ENCODE measurements at places on chromosomes 7 and 10.
A peak's percentile ranks its signal among the peaks of the same experiment; 100 is the strongest.

DNA sequence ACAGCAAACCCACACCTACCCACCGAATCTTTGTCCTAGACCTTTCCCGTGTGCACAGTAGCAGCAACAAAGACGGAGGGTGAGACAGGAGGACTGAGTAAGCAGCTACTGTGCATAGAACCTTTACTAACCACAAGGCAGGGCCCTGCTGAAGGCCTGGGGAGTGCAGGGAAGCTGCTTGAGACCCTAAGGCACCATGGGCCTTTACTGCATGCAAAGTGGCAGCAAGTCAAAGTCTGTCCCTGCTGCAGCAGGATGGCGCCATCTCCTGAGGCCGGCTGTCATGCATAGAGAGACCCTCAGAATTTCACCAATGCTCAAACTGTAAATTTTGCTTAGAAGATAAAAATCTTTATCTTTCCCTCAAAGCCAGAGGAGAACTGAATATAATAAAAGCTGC, 610.5 kb downstream of the ACTR3B start:
- no peak for DNase-seq

- peak; percentile 35 for DNase-seq
These were observed 6.0 kb downstream of the ADD3 start for GRCh38 chr10:110013630-110014293.

DNA sequence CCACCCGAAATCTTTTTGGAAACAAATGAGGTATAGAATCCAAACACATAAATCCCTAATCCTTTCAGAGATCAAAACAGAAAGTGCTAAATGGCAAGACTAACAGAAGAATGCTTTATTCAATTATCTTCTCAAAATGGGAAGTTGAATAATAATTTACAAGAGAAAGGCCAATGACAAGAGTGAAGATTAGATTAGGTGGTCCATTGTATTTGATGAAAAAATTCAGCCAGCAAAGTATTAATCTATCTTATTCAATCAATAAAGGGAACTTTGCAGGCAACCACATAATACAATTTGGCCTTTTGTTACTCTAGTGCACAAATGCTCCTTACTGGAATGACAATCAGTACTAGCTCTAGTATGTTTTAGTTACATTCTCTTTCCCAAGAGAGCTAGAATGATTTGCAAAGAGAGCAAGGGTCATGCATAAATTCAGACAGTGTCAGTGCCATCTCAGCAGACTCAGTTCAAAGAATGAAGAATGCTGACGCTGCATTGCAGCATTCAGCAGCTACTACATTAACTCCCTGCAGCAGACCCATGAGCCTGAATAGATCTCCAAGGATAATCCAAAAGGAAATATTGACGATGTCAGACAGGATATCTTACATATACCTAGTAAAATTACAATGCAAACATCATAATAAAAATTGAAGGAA, 131.8 kb downstream of the ANK3 start:
- DNase-seq = no peak

DNA sequence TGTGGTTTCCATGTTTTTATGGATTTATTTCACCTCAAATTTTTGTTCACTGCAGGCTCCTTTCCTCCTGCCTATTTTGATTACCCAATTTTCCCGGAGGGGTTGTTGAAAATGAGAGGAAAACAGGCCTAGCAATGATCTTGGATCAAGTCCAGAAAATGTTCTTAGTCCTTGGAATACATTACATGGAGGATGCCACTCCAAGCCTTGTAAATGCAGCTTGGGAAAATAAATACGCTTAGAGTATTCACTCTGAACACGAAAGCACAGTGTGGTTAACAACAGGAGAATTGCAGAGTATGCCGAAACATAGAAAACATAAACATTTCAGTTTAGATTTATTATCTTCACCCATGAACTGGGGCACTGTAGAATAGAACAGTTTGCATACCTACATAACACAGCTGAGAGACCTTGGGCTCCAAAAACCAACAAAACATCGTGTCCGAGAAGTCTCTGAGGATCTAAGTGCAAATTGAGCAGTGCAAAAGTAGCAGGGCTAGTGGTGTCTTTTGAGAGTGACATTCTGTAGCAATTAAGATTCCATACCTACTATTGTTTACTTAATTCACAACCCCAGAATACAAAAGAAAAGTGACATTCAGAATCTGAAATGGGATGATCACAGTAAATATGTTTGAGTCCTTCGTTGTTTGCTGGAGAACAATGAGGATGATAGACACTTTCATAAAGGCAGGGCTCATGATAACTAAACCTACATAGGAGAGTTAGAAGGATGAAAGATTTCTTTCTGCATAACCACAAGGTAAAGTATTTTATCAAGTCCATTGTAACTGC, 7.6 kb upstream of the CD36 start:
- DNase-seq = peak; percentile 26

DNA sequence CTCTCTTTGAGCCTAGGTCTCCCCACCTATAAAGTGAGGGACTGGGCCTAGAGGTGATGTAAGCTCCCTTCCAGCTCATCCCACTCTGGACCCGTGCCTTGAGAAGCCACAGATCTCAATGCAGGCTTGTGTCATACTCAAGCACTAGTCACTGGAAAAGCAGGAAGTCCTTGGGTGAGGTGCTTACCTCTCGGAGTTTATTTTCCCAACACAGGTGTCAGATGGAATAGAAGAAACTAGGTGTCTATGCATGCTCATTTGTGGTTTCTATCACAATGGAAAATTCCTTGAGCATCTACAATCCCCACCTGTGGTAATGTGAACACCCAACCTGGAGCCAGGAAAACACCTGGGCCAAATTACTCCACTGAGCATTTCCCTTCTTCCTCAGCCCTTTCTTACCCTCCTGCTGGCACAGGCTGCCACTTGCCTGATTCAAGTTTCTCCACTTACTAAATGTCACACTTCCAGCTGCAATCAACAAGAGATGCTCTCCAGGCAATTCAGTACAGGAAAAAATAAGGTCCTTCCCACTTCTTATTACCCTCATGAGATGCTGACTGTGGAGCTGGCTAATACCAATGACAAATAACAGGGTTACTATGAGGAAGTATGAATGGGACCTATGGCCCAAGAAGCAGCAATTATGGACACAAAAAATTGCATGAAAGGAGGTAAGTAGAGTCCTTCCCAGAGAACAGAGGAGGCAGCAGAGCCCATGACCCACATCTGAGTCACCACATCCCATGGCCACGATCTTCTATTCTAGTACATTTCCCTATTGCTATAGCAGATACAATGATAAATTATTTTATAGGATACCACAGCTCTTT, 13.1 kb downstream of the LSM5 start:
- DNase-seq = no peak

- DNase-seq = no peak
These were observed 4.5 kb upstream of the HKDC1 start for GRCh38 chr10:69215405-69216171.

DNA sequence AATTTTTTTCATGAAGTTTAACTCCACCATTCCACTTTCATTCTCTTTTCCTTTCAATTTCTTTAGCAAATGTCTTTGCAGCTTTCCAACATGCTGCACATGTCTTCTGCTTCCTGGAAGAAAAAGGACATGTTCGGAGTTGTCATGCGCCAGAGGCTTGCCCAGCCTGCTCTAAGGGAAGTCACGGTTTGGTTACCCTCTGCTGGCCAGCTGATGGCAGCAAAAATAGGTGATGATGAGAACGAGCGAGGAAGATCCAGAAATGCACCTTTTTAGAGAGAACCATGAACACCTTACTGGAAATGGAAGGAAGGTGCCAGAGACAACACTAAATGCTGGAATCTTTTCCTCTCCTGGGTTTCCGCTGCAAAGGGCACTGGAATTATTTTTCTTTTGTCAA, 4.9 kb upstream of the ZSCAN21 start:
- DNase-seq = no peak

GRCh38 chr7:1915956-1916600, 246.0 kb downstream of the ELFN1 start:
- no peak for DNase-seq

GRCh38 chr10:72736176-72736827, 44.4 kb downstream of the MCU start:
- peak; percentile 17 for DNase-seq

DNA sequence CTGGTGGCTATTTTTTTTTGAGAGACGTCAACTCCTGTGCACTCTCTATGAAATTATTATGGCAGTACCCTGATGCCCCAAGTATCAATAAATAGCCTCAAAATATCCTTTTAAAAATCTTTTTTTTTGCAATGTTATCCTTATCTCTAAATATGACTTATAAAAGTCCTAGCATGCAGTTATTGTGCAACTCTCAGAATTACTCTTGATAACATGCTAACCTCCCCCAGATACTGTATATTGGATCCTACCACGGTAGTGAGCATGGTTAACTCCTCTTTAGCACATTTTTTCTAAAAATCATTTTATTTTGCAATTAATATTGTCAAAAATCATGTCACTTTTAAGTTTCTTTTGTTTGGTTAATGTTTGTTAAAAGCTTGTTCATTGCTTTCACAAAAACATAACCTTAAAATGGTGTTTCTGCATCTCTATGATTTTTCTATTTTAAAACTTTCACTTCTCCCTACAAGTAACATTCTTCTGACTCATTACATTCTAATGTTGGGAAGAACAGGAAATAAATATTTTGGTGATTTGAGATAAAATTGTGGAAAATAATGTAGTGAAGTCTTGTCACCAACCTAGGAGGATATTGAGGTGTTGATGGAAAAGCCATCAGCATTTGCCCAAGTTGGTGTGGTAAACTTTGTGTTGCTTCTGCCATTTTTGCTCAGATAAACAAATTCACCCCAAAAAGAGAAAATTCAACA, 42.1 kb upstream of the ADRA2A start:
- no peak for DNase-seq

DNA sequence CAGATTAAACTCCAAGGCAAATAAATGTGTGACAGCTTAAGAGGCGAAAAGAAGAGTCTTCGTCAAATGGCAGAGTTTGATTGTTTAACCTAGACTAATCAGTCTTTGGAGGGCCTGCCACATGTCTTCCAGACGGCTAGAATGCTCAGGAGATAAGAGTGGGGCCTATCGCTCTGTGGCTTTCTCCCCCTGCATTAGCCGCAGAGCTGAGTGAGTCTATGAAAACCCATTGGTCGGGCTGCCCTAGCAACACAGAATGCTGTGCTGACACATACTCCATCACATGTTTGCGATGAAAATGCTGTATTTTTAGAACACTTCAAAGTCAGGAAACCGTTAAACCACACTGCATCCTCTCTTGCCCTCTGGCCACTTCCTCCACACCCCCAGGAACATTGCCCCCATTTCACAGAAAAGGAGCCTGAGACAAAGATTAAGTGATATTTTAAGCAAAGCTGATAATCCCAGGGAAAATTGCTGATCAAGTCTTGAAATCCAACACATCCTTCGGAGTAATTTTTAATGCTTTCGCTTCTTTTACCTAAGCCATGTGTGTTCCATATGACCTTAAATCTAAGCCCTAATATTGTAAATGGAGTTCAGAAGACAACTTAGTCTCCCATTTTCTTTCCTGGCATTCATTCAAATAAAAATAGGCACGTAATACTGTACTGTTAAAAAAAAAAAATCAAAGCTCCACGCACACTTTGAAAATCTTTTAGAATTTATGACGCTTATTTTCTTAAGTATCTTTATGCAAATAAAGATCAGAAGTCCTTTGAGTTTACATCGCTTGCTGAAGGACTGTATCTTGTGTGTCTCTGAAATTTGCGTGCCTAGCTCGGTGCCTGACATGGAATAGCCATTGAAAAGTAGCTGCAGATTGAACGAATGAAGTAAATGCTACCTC, 161.2 kb downstream of the CELF2 start:
- no peak for DNase-seq

DNA sequence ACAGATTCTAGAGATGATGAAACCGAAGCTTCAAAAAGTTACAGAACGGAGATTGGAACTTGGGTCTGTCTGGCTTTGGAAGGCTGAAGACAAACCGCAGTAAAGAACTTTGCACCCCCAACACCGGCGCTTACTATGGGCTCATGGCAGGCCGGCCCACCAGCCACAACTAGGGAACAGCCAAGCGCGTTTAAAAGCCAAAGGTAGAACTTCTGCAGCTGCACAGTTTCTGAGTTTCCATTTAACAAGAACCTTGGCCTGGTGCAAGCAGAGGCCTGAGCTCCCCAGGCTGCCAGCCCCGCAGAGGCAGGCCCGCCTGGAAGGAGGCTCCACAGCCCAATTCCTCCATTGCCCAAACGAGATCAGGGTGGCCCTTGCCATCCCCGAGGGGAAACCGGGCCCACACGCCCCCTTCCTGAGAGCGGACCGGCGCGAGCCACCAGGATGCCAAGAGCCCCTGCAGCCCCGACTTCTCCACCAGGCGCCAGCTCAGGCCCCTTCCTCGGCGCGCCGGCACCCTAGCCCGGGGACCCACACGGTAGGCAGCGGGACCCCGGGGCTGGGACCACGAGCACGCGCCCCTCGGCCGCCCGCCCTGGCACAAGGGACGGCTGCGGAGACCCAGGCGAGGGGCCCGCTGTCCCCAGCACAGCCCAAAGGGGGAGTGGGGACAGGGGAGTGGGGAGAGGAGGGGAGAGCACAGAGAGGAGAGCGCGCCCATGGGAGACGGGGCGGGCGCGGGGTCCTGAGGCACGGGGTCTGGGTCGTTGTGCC, 566 bp downstream of the MAD1L1 start:
- DNase-seq = peak; percentile 47

DNA sequence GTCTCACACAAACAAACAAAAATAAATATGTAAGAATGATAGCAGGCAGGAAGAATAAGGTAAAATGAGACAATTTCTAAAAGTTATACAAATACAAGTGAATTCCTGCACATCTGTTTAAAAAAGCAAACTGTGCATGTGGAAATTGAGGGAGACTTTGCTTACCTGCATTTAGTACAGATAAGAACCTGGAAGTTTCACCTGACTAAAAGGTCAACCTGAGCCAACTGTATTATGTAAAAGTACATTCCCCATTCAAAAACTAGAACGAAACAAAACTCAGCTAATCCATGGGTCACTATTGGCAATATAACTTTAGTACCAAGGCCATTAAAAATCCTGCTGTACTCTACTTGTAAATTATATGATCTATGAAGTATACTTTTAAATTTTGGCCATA, 127.1 kb downstream of the DOCK4 start:
- DNase-seq = no peak

DNA sequence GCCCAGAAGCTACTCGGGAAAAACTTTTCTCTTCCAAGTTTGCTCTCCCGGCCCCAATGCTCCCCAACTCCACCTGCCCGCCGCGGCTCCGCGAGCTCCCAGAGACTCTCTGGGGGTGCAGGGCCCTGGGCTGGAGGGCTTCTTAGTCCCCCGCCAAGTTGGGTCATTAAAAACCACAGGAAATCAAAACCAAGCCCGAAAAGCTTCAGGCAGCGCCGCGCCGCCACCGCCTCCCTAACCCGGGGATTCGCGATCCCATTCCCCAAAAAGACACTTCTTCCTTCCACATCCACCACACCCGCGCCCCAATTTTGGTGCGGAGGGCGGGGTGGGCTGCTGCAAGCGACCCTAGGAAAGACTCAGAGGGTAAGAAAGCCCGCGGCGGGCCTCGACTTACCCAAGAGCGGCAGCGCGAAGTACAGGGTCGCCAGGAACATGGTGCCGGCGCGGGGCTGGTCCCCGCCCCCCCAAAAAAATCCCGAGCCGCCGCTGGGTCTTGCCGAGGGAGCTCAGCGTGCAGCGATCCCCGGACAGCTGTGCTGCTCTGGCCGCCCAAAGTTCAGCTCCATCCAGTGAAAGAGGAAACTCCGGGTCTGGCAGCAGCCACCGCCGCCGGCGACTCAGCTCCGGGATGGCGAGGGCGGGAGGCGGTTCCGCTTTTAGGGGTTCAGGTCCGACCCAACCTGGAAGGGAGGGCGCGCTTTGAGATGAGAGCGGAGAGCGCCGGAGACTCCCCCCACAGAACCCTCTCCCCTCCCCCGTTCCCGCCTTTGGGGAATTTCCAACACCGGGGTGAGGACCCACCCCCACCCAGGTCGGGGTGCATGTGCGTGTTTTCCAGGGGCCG, 1.2 kb downstream of the GFRA1 start:
- no peak for DNase-seq

- peak; percentile 24 for DNase-seq
These were observed 146.2 kb upstream of the ASAH2 start for GRCh38 chr10:50397312-50398140.

Measured in HepG2 (cell line).